Fibroblast of mammary gland (primary cell): ENCODE measurements at places on chromosomes 13 and 19.

- no peak for DNase-seq
Observed at GRCh38 chr19:54041969-54042606, 21.6 kb downstream of the VSTM1 start.

DNA sequence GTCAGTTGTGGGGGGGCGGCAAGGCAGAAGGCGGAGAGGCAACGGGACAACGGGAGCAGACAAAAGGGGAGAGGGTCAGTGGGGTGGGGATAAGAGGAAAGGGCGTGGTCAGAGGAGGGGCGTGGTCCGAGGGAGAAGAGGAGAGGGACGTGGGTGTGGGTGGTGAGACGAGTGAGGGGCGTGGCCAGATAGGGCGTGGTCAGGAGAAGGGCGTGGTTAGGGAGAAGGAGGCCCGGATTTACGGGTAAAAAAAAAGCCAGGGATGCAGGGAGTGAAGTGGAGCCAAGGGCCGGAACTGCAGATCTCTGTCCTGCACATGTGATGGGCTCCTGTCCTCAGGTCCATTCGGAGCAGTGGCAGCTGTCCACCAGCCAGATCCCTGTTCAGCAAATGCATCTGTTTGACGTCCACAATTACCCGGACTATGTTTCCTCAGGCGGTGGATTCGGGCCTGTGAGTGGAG is 21.5 kb downstream of the CPT1C start:
- DNase-seq = peak; percentile 98

DNA sequence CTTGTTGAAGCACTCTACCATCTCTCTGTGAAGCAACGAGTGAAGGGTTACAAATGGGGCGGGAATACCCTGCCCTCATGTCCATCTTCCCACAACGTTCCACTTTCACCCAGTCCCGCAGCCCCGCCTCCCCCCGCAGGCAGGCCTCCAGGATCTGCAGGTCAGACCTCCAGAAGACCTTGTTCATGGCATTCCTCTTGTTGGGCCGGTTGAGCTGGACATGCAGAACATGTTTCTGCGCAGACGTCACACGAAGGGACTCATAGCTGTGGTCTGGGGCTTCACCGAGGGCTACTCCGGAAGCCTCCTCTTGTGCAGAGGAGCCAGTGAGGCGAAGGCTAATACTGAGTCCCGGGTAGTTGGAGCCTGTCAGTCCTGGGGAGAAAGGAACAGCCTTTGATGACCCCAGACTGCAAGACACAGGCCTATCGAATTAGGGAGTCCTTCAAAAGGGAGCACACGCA is 420 bp downstream of the ECH1 start:
- peak; percentile 94 for DNase-seq

- peak; percentile 78 for DNase-seq
Observed at GRCh38 chr19:45484273-45484945, 12.4 kb downstream of the RTN2 start.

DNA sequence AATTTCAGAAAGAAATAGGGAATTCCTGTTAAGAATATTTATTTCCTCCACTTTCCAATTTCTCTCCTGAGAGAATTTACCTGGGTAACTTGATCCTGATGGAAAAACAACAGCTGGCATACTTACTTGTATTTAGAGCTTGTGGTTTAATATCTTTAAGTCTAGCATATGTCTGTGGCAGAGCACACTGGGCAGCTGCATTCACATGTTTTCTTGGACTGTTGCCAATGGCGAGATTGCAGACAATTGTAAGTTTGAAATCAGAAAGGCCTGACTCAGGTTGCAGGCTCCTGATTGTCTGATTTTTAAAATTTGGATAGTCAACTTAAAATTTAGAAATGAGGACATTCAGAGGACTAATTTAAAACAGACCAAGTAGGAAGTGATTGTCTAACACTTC is 66.9 kb downstream of the NHLRC3 start:
- peak; percentile 12 for DNase-seq

DNA sequence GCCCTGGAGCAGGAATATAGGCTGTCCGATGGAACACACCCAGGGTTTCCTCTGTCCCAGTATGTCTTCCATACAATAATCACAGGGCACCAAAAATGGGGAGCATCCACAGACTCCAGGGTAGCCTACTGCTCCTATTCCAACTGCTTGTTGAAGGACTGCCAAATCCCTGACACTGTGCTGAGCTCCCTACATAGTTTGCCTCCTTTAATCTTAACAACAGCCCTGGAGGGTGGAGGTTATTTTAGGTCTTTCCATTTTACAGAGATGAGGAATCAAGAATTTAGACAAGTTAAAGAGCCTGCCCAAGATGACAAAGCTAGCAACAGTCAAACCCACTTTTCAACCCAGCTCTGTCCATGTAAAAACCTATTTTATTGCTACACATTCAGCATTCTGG is 790.4 kb downstream of the DIAPH3 start:
- DNase-seq = no peak

DNA sequence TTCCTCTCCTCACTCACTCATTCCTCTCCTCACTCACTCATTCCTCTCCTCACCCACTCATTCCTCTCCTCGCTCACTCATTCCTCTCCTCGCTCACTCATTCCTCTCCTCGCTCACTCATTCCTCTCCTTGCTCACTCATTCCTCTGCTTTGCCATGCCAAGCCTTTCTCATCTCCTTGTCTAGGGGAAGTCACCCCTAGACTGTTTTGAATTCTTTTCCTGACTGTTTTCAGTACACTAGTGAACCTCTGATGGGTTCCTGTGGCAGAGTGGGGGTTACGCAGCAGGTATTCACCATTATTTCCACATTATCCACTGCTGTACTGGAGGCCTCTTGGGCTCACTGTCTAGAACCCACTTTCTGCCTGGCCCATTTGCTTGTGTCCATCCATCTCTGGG is 1.2 kb downstream of the CYP4F8 start:
- DNase-seq = no peak

- peak; percentile 22 for DNase-seq
Observed at GRCh38 chr19:33175886-33176669, 18.1 kb upstream of the LRP3 start.

GRCh38 chr13:45683701-45684100 is 18.4 kb upstream of the CBY2 start:
- DNase-seq = no peak

DNA sequence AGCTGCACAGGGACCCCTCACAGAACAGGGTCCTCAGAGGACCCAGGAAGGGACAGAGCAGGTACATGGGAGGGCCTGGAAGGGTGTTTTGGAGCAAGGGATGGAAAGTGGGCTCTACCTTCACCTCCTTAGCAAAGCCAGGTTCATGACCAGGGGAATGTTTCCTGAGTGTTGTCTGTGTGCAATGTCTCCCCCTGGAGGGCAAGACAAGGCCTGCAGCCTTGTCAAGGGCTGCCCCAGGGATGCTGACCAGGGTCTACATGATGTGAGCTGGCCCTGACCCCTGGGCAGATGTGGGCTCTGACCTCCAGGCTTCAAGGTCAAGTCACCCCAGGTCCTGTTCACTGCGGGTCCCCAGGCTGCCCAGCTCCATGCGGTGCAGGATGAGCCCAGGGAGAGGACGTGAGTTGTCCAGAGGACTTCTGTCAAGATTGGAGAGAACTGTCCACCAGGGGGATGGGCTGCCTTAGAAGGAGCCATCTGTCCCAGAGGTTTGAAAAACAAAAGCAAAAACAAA is 1.0 kb upstream of the CEACAM1 start:
- DNase-seq = peak; percentile 42

DNA sequence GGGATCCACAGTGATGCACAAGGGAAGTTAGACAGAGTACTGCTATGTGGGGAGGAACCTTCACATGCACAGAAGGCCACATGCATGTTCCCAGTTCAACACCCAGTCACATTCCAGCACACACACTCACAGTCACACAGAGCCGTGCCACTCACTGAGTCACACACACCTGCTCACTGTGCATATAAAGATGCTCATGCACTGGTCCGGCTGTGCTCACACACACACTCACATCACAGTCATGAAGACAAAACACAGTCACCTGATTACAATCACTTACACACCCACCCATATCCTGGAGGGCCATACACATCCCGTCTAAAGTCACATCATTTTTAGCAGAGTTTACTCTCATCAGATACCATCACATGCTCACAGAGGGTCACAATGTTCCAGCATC is 478 bp downstream of the CLC start:
- DNase-seq = no peak

DNA sequence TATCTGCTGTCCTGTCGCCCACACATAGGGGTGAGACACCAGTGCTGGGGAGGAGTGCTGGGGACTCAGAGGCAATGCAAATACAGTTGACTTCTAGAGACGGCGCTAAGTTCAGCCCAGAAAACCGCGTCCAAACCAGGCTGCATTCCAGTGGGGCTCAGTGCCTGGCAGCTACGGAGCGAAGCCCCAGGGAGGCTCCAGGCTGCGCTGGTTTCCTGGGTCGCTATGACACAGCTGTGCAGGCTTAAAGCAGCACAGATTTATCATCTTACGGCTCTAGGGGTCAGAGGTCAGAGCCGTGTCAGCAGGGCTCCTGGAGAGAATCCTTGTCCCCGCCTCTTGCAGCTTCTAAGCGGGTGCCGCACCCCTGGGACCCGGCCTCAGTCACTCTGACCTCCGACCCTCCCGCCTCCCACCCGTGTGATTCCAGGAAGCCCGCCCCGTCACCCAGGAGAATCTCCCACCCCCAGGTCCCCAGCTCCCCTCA is 61.6 kb downstream of the ANKRD10 start:
- DNase-seq = peak; percentile 23

DNA sequence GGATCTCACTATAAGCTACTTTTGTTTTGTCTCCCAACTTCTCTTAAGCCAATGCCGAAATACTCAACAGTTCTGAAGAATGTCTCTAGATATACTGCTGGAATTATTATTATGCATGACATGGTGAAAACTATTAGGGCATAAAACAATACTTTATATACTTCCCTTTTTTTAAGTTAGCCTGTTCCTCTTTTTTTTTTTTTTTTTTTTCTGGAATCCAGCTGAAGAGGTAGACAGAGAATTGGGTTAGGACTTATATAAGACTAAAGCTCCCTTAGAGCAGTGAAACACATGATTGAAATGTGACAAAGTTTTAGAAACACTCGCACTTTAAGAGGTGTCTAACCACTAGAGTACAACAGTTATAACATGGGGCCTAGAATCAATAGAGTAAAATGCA is 850.9 kb upstream of the PCDH9 start:
- no peak for DNase-seq

DNA sequence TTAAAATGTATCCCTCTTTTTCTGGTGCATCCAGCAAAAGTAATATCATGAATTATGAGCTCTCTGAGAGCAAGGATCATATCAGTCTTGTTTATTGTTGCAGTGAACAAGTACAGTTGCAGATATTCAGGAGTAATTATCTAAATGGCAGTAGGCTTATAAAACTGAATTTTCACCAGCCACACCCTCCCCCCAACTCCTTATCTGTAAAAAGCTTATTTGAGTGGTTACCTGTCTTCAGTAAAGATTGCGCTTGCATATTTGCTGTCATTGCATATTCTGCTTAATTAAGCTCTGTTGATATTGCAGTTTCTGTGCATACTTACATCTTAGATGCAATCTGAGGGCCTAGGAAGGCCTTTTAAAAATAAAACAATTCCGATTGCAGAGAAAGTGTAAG is 87.3 kb downstream of the DNAJC15 start:
- no peak for DNase-seq
